ENCODE measurements at places on chromosomes 11 and 22.

DNA sequence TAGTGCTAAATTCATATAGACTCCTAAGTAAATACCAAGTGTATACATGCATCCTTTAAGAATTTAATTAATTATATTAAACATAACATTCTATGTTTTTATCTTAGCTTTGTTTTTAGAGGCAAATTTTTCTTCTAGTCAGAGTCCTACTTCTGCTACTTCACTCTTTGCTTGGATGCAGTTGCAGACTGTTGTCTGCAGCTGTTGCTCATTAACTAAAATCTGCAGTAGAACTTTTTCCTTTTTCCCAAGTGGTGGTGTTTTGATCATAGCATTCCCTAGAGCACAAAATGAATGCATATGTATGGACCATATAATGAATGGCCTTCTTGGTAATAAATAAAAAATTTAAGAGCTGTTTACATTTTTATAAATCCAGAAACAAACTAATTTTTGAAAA lies 198.3 kb downstream of the CASP12 start:
- no peak for DNase-seq

DNA sequence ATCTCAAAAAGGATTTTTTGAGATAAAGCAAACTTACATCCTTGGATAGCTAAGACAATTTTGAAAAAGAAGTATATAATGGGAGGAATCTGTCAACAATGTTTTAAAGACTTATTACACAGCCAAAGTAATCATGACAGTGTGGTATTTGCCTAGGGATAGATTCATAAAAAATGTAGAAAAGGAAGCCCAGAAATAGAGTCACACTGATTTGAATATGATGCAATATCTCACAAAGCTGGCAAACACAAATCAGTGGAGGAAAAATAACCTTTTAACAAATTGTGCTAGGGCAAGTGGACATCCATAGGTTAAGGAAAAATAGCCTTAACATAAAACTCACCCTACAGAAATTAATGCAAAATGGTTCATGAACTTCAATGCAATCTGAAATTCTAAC lies 6.0 kb downstream of the XKR3 start:
- no peak for DNase-seq

- peak; percentile 45 for DNase-seq
Observed at GRCh38 chr11:24386546-24387397, 110.1 kb upstream of the LUZP2 start.

- no peak for DNase-seq
Observed at GRCh38 chr11:28054821-28055220, 53.1 kb downstream of the KIF18A start.

DNA sequence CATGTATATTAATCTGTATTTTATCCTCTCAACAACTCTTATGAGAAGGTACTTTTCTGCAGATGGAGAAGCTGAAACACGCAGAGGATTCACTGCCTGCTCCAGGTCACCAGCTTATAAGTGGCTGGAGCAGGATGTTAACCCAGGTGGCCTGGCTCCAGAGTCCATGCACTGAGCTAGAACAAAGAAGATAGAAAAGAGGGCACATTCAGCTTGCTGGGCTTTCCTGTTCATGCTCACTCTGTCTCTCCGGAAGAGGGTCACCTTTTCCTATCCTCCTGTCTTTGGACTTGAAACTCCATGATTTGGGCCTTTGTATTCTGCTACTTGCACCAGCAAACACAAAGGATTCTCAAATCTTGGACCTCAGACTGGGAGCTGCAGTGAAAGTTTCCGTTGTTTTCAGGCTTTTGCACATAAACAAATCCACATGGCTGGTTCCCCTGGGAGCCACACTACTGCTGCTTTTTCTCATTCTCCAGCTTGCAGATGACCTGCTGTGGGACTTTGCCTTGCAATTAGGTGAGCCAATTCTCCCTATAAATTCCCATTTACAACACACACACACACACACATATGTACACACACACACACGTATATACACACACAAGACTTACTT lies 117.3 kb upstream of the GRK3 start:
- DNase-seq: no peak

DNA sequence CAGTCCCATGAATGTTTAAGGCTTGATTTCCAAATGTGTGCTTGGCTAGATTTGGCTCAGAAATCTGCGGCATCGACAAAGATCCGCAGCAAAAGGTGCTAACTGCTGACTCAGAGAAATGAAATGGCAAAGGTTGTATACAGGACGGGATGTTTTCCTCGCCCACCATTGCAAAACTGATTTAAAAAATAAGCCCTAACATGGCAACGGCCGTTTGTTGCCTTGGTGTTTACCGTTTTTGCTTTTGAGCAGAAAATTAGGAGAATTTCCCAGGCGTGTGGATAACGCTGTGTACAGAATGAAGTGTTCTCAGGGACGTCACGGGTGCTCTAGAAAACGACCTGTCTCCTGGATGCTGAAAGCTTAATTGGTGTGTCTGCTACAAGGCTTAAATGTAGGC lies 70.2 kb downstream of the ARHGAP8 start:
- no peak for DNase-seq

GRCh38 chr11:43934601-43935423 lies 7.6 kb upstream of the C11orf96 start:
- DNase-seq: no peak

- DNase-seq: no peak
Observed at GRCh38 chr11:70627219-70627618, 228.9 kb downstream of the CTTN start.

DNA sequence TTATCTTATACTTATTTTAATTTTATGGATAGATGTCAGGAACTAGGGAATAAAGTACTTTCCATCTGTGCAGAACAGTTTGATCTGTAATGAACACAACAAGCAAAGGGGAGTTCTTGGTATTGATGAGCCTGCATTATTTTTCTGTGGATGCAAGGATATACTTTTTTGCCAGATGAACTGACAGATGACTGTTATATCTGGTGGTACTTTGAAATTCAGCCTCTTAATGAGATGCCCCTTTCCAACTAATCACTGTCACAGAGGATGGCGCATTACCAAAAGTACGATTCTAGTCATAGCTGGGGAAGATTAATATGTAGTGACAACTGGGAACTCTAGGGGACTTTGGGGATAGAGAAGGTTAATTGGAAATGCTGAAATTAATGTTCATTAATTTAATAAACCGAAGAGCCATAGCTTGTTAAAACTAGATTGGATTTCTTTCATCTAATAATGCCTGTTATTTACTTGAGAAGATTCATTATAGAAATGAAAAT lies 603.4 kb upstream of the CNTN5 start:
- DNase-seq: no peak

- DNase-seq: no peak
Observed at GRCh38 chr11:70268526-70268925, 2.0 kb upstream of the PPFIA1 start.

DNA sequence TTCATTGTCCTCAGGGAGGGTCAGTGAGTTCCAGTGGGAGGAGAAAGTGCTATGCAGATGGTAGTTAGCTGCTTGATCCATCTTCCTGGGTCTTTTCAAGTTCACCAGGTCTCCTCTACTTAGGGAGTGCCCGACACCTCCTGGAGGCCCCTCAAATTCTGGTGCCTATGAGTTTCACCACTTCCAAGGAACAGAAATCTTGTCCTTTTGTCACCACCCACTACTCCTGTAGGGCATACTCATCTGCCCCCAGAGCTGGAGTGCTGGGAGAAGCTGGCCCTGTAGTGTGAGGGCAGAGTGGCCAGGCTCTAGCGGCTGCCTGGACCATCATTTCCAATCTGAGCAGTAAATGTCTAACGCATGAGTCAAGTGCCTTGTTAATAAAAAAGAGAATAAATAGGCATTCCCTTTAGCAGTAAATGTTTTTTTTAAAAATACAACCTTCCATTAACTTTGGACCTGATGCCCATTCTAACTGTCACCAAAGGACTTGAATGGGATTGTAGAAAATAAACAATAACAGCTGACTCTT lies 12.5 kb downstream of the IRAG1 start:
- peak; percentile 68 for DNase-seq

GRCh38 chr22:24985826-24986214 lies 33.3 kb downstream of the KIAA1671 start:
- DNase-seq: peak; percentile 12

- no peak for DNase-seq
Observed at GRCh38 chr22:37534445-37534844, 15.2 kb upstream of the CARD10 start.

GRCh38 chr11:127195501-127196120 lies 195.0 kb upstream of the KIRREL3 start:
- no peak for DNase-seq

DNA sequence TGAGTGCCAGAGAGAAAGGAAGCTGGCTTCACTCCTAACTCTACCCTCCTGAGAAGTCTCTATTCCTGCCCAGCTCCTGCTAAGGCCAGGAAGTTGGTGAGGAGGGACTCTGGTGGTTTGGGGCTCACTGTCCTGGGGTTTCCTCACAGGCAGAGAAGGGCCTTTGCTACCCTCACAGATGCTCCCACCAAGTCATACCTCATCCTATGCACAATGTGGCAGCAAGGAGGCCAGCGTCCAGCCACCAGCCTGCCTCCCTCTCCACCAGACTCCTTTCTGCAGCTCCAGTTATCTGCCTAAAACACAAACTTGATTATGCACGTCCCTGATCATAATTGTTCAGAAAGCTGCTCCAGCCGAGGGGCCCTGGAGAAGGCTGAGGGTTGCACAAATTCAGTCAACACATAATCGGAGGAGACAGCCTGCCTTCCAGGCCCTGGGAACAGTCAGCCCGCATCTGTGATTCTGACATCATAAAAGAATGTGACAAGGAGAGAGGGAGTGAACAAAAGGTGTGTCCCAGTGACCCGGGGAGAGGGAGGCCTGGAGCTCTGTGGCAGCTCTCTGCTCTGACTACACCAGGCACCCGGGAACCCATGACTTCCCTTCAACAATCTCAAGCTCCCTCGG lies 28.8 kb downstream of the DKK3 start:
- DNase-seq: peak; percentile 79

DNA sequence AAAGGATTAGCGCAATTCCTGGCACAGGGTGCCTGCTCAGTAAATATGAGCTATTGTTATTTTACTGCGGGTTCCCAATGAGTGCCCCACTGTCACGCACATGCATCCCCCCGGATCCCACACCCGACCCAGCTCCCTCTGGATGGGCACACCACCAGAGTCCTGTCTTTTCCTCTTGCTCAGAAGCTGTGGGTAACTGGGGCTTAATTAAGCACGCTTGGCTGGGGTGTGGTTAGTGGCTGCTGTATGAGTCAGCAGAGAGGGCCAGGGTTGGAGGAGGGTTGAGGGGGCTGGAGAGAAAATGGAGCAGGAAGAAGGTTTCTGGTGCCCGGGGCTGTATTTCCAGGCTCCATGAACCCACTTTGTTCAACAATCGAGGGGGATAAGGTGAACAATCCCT lies 30.3 kb upstream of the NECTIN1 start:
- peak; percentile 44 for DNase-seq

DNA sequence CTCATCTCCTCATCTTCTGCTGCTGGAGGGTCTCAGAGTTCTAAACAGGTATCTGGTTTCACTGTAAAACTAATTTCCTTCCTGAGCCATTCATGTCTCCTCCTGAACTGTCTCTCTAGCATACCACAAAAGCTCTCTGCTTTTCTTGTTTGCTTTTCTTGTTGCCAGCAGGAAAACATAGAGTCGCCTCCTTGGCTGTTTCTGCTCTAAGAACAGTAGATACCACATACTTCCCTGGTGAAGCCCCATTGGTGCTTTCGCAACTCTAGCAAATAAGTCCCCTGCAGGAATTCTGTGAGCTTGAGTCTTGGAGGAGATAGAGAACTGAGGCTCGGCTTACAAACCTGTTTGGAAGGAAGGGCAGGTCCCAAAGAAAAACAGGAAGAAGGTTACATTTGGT lies 7.0 kb downstream of the DIXDC1 start:
- DNase-seq: peak; percentile 62

DNA sequence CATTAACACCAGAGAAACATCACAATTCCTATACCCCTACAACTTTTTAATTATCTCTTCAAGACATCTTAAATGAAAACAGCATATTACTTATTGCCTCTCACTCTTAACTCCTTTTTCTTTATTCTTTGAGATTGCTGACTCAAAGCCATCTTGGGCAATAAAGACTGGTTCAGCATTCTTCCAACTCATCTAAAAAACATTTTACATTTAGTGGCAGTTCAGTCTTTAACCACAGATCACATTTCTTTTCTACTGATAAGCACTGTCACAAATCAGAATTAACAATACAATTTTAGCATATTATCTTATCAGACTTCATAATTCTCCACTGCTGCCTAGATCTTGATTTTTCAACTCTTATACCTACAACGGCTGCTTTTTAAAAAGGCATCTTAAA lies 34.0 kb downstream of the SIK3 start:
- peak; percentile 55 for DNase-seq

- DNase-seq: peak; percentile 88
Observed at GRCh38 chr11:94151903-94152677, 23.4 kb downstream of the PANX1 start.

- no peak for DNase-seq
Observed at GRCh38 chr22:29563652-29564460, 10.3 kb upstream of the THOC5 start.

DNA sequence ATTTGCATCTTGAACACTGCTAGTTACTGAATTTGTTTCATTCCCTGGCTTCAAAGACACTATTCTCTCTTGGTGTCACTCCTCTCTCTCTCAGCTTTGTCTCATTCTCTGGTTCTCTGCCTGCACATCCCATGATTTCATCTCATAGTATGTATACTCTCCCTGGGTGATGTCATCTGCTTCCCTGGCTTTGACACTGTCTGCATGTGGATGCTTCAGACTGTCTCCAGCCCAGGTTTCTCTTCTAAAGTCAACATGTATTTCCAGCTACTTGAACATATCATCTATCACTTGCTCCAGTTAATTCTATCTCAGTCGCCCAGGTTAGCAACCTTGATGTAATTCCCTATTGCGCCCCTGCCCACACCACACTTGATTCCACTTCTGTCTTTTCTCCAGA lies 9.3 kb upstream of the ACAT1 start:
- peak; percentile 31 for DNase-seq

- DNase-seq: peak; percentile 45
Observed at GRCh38 chr11:77113382-77114088, 10.9 kb downstream of the OMP start.

DNA sequence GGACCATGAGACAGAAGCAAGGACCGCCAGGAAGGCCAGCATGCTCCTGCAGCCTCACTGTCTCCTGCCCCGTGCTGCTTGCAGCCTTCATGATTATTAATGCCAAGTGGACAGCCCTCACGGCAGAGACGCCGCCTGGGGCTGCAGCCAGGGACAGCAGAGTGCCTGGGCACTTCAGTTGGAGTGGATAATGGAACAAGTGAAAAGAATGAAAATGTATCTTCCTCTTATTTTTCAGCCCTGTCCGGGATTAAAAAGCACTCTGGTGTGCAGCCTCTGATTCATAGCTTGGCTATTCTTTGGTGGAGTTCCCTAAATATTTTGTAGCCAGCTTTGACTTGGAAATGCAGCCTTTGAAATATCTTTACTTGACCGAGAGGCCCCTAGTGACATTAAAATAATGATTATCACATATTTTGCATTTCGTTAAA lies 1404.2 kb downstream of the BRD1 start:
- peak; percentile 41 for DNase-seq

DNA sequence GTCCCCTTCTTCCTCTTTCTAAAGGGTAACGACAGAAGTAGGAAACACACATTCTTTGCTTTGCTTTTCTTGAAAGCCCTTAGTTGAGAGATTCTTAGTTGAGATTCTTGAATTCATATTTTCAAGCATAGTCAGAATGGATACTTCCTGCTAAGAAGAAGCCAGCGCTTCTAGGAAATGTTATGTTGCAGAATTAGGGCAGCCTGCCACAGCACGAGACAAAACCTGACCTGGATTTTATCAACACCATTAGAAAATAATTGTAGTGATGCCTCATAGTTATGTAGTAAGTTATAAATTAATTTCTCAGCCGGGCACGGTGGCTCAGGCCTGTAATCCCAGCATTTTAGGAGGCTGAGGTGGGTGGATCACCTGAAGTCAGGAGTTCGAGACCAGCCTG lies 37.9 kb upstream of the NUP160 start:
- DNase-seq: peak; percentile 72

GRCh38 chr11:12330485-12331231 lies 46.7 kb upstream of the PARVA start:
- DNase-seq: no peak

Measured in EL (cell line).